ENCODE measurements at places on chromosomes 5 and 9.

- no peak for DNase-seq
Measured at GRCh38 chr5:84430863-84431663, 46.4 kb upstream of the EDIL3 start.

DNA sequence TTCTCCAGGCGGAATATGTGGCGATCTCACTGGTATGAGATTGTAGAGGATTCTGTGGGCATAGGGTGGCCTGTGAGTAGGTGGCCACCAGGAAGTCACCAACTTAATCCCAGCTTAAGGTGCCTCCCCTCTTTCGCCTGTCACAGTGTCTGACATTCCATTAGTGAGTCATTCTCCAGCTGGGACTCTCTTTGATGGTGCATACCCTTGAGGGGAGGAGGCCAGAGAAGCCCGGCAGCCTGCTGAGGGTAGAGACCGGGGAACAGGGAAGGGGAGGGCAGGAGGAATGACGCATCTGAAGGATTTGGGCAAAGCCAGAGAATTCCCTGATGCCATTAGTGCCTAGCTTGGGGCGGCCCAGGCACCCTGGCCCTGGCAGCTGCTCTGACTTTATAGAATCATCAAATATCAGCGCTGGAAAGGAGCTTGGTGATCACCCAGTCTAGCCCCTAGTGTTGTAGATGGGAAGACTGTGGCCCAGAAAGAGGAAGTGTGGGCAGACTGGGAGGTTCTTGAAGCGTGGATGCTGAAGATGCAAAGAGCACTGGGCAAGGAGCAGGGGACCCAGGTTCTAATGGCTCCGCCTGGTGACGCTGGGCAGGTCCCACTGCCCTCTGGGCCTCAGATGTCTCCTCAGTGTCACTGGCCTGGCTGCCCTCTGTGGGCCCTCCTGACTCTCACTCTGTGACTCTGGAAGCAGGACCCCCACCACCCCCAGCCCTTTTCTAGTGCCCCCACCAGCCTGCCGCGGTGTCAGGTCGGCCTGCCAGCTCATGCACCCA lies 41.4 kb downstream of the DAB2IP start:
- DNase-seq: peak; percentile 77

GRCh38 chr5:87831499-87831898 lies 418.8 kb upstream of the CCNH start:
- no peak for DNase-seq

- no peak for DNase-seq
Measured at GRCh38 chr5:172691886-172692285, 50.8 kb downstream of the NEURL1B start.

GRCh38 chr5:171386861-171387344 lies 746 bp upstream of the NPM1 start:
- DNase-seq: peak; percentile 27

DNA sequence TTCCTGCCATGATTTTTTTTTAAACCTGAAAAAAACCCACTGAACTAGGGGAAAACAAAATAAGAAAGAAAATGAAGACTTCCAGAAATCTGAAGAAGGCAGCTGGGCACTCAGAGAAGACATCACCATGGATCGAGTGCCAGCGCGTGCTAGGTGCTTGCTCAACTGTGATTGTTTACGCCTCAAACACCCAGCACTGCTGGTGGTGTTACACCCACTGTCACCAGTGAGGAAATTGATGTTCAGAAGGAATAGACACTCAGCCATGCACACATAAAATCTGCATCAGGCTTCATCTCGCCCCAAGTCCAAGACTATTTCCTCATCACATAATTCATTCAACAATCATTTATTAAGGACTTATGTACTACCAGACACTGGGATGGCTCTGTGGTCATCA lies 82.1 kb downstream of the HRH2 start:
- no peak for DNase-seq

DNA sequence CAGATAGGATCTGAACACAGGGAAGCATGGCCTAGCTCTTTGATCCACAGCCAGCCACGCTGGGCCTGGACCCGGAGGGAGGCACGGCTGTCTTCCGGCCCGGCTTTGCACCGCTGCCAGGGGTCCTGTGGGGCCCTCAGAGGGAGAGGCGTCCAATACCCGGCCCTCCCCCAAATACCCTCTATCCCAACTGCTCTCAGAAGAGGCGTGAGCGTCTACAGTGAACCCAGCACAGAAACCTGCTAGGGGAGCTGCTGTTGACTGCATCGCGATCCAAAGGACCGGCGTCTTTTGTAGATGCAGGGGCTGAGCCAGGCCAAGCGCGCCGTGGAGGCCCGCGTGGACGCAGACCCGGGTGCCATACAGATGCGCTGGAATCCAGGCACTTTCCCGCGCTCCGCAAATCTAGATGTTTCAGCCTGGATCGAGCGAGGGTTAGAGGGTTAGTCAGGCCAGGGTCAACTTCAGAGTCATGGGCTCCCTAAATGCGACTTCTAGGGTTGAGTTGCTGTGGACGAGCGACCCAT lies 1.1 kb upstream of the TCF7 start:
- DNase-seq: no peak

DNA sequence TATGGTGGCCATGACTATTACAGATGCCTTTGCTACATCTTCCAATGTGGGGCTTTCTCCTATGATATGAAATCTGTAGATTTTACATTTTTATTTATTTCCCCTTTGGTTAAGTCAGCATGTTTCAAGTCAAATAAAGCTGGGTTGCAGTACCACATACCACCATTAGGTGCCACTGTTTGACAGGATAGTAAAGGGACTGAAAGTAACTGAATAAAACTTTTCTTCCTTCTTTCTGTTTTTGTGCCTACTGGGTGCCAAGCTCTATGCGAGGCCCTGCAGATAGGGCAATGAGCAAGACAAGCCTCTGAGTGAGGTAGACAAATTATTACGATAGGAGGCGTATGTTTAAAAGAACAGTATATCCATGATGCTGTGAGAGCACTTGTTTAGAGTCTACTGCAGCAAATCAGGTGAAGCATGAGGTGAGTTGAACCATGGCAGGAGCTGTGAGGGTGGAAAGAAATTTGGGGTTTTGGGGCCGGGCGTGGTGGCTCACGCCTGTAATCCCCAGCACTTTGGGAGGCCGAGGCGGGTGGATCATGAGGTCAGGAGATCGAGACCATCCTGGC lies 64.8 kb downstream of the GDNF start:
- DNase-seq: no peak

DNA sequence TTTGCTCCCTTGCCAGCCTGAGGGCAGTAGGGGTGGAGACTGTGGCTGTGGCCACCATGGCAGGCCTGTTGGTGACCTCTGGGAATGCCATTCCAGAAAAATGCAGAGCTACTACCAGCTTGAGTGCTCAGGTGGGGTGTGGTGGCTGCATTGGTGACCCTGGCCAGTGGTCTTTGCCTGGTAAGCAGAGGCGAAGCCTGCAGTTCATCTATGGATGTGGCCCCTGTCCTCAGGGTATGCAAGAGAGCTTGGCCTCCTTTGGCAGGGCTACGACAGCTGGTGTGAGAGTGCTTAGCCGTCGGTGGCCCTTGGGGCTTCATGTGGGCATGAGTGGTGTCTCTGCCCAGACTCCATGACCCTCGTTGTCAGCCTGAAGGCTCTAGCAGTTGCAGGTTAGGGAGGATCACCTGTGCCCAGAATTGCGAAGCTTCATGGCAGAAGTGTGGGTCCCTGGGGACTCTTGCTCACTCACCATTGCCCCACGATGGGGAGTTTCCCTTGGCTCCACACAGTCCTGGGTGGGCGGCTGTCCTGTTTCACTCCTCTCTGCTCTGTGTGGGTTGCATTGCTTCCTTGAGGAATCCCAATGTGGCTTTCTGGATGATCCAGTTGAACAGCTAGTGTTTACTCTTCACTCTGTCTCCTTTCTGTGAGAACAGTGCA lies 117.9 kb upstream of the CDH12 start:
- DNase-seq: no peak

GRCh38 chr5:158642879-158643278 lies 456.8 kb downstream of the EBF1 start:
- no peak for DNase-seq

- DNase-seq: no peak
Measured at GRCh38 chr9:102941868-102942267, 53.3 kb upstream of the CYLC2 start.

DNA sequence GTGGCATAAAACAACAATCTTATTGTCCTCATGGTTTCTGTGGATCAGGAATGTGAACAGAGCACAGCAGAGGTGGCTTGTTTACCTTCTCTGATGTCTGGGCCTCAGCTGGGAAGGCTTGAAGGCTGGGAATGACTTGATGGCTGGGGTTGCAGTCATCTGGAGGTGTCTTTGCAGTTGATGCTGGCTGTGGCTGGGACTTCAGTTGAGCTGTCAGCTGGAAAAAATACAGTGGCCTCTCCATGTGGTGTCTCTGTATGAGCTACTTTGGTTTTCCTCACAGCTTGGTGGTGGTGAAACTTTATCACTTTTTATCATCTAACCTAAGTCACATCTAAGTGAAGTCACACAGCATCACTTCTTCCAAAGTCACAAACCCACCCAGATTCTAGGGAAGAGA lies 24.7 kb upstream of the STX17 start:
- DNase-seq: no peak

DNA sequence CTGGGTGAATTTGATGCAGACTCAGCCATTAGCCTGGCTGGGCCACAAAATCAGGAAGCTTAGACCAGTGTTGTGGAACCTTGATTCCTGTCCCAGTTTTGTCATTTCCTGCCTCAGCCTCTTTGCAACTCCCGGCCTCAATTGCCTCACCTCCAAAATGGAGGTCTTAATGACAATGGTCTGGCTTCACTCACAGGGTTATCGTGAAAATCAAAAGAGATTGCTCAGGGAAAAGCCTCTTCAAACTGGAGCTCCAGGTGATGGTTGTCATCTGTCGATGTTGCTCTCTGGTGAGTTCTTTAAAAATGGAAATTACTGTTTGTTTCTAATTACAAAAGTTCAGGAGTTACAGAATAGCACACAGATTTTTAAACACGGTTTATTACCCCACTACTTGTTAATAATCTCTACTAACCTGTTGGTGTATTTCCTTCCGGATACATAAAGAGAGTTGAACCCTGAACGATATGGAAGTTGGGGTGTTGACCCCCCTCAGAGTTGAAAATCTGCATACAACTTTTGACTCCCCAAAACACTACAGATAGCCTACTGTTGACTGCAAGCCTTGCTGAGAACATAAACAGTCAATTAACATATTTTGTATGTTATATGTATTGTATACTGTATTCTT lies 109.9 kb upstream of the CPEB4 start:
- no peak for DNase-seq

DNA sequence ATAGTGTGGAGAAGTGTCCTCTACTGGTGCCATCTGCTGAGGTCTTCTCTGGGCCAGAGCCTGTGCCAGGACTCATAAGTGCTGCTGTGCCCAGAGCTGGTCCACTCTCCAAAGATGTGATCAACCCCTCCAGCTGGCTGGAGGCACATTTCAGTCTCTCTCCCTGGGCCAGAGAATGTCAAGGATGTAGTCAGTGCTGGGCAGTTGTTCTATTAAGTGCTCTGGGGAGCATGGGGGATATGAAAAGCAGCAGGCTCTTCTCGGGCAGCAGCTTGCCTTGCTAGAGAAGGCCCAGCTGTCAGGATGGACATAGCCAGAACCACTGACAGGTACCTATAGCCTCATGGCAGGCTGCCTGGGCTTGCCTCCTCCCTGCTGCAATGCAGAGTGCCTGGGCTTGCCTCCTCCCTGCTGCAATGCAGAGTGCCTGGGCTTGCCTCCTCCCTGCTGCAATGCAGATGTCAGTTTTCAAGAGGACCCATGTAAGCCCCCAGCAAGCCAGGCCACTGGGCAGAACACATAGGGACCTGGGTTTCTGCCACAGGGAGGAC lies 157.2 kb upstream of the PANK3 start:
- DNase-seq: no peak

DNA sequence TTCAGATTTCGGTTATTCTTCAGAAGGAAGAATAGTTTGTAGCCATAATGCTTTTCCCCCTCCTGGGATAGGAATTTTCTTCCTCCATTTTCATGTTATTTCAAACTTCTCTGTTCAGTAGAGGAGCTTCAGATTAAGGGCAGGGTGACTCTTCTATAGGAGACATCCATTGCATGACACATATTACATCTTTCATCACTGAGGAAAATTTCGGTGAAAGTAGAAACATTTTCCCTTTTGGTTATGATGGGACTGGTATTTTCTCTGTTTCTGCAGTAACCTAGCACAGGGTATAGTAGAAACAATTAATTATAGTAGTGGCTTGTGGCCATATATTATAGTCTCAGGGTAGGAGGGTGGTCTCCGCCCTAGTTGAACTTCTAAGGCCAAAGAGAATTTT lies 1.1 kb downstream of the IPO11 start:
- DNase-seq: no peak

DNA sequence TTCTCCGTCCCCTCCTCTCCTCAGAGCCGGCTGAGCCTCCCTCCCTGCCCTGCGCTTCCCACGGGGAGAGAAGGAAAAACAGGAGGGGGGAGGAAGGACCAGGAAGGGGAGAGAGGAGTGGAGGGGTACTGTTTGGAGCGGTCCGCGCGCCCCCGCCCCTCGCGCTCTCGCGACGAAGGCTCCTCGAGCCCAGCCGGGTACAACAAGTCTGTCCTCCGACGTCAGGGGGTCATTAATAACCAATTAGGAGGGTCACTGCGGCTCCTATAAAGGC lies 480 bp upstream of the PRDM12 start:
- DNase-seq: no peak

DNA sequence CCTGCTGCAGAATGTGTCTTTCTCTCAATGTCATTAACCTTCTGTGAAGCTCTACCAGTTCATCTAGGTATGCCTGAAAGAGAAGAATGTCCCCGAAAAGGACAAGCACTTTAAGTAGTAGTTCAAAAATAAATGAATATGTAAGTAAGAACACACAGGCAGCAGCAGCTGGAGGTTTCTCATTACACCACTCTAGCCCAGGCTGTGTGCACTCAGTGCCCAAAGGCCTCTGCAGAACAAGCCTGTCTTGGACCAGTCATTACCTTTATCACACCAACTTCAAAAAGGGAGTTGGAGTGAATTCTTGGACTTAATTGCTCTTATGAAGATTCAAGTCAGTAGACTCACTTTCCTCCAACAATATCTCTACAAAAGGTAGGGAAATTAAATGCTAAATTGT lies 268.8 kb downstream of the MLLT3 start:
- no peak for DNase-seq

GRCh38 chr5:41240985-41241384 lies 27.7 kb upstream of the C6 start:
- DNase-seq: no peak

DNA sequence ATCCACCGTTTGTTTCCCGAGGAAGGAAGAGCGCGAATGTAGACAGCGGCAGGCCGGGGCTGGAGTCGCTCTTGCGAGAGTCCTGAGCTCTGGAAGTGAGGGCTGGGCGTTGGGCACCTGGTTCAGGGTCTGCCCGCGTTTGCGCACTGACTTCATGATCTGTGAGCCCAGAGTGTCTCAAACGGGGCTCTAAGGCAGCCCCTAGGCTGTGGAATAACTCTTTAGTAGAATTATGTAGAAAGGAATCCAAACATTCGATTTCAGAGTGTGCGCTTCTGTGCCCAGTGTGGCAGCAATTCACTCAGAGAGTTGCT lies 478 bp upstream of the GGTA1 start:
- DNase-seq: no peak

Data from NT2/D1 (cell line).